Right renal cortex interstitium (tissue), 3 donors: ENCODE measurements at places on chromosomes 16 and 17. TPM values are rescaled to one million over a fixed set of nuclear protein-coding genes. Genes with fewer than 3 reads are reported as not detected.

DNA sequence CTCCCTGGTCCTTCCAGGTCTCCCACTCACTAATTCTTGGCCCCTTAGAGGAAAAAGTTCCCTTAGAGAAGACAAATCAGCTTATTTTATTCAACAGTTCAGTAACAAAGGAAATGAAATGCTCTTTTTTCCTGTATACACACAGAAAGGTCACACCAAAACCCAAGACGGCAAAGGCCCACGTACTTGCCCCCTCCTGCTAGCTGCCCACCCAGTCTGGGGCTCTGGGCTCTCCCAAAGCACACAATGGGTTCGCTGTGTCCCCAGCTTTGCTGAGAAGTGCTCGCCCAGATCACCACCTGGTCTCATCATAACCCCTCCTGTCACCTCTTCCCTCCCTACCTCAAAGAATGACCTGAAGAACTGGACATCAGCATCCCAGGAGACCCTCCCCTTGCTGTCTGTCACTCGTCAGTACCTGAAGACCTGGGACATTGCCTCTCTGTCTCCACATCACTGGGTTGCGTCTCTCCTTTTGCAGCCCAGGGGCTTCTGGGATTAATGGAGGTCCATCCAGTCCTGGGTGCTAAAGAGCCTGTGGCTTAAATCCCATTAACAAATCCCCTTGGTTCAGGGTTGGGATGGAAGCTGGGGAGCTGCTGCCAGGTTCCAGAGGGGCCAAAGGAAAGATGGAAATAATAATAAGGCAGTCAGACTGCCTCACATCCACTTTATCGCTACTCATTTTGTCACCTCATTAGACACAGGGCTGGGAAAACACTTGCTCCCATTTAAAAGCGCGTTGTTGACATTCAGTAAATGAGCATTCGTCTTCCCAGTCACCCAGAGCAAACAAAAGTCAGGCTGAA lies 3.3 kb downstream of the SLC6A4 start:
- no peak for DNase-seq

- no peak for DNase-seq
Measured at GRCh38 chr17:77618173-77618572, 340.3 kb upstream of the TNRC6C start.

DNA sequence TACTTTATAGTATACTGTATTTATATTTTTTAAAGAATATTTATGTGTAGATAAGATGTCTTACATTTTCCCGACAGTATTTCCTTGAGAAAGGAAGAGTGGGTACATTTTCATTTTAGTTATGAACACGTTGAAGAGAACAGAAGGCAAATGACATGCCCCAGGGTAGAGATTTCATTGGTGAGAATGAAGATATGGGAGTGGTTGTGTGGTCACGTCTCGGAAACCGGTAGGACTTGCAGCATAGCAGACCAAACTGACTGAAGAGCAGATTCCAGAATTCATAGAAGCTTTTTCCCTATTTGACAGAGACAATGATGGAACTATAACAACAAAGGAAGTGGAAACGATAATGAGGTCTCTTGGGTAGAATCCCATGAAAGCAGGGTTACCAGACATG lies 71.7 kb downstream of the KCNJ2 start:
- no peak for DNase-seq

DNA sequence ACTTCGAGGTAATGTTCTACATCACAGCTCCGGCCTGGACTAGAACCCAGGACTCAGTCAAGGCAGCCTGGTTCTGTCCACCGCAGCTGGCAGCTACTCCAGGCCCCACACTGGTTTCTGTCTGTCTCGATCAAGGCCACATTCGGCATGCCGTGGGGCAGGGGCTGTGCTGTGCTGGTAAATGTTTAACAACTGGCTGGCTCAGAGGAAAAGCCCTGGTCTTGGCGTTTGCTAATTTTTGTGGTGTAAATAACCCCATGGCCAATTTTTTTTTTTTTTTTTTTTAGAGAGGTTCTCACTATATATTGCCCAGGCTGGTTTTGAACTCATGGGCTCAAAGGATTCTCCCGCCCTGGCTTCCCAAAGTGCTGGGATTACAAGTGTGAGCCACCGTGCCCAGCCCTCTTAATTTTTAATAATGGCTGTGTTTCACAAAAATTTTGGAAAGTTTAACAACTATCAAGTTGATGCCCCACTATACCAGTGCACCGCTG lies 328 bp upstream of the DRC7 start:
- DNase-seq, result no peak

DNA sequence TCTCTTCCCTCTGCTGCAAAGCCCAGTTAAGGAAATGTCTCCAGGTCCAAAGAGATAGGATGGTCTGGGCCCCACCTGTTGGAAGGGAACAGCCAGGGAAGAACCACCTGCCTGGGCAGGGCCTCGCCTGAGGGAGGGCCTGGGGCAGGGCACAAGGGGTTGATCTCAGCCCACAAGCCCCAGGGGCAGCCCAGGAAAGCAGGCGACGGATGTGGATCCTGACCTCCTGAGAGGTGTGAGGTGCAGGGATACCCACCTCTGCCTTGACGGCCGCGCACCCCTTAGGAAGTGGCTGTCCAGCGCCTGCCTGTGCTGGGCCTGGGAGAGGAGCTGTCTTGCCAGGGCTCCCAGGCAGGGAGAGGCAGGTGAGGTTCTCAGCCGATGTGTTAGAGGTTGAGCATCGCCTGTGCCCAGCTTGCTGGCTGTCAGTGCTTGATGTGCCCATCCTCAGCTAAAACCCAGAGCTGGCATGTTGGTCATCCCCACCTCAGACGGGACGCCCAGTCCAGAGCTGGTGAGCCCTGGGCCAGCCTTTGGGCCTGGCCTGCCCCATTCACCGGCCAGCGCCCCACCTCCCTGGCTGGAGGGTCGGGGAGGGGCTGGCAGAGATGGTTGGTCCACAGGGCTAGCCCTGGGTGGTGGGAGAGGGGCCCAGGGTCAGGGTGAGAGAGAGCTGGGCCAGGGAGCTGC lies 434 bp downstream of the CEMP1 start:
- DNase-seq, result no peak

- DNase-seq, result no peak
Measured at GRCh38 chr16:3804426-3805016, 76.0 kb downstream of the CREBBP start.

- no peak for DNase-seq
Measured at GRCh38 chr17:32863559-32863958, 13.4 kb downstream of the MYO1D start.

DNA sequence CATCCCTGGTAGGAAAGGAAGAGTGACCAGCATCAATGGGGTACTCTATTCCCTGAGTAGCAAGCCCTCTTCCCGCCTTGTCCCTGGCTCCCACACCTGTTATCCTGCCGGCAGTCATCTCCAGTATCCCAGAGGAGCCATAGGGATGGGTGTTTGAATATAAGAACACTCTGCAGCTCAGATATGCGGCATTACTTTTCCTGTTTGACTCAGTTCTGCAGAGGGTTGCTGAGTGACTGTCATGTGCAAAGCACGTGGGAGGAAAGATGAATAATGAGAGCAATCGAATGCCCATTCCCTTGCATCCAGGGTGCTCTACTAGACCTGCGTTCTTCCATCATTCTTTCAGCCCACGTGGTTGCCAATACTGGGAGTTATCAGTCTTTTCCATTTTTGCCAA lies 115.1 kb downstream of the PRKCB start:
- DNase-seq, result no peak

GRCh38 chr17:34703533-34703932 lies 124.2 kb downstream of the TMEM132E start:
- DNase-seq, result no peak

DNA sequence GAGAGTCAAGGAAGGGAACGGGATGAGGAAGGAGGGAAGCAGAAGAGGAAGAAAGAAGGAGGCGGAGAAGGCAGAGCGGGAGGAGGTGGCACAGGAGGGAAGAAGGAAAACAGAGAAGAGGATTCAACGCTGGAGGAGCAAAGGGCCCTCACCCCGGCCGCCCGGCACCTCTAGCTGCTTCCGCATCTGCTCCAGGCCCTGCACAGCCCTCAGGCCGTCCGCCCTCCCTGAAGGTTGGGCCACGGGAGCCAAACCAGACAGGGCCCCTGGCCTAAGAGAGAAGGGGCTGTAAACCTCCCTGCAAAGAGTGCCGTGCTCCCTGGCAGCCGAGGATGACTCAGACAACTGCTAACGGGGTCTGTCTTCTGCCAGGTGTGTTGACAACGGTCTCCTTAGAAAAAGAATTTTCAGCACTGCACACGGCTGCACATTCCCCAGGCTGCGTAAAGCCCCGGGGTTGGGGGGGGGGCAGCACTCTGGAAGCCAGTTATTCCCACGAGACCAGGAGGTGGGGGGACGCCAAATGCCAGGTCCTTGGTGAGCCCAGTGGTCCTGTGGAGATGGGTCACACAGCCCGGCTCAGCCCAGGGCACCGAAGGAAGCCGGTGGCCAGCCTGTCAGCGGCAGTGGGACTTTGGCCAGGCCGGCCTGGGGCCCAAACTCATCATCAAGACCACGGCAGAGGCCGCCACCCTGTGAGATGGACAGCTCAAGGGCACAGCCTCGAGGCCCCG lies 29.1 kb downstream of the MRM3 start:
- no peak for DNase-seq

DNA sequence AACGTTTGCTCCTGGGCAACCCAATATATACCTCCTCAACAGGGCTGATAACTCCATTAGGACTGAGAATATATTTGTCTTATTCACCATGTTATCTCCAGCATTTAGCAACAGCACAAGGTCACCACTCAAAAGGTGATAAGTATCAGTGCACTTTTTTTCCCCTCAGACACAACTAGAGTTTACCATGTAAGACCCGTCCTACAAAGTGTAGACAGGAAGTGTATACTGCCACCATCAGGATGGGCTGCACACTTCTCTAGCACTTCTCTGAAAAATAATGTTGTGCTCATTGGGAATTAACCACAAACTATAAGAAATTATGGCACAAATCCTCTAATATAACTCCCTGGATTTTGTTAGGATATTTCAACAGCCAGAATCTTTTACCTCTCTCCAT lies 5.7 kb upstream of the VAT1L start:
- DNase-seq, result no peak

GRCh38 chr16:11632455-11632939 lies 35.8 kb upstream of the SNN start:
- DNase-seq, result no peak

DNA sequence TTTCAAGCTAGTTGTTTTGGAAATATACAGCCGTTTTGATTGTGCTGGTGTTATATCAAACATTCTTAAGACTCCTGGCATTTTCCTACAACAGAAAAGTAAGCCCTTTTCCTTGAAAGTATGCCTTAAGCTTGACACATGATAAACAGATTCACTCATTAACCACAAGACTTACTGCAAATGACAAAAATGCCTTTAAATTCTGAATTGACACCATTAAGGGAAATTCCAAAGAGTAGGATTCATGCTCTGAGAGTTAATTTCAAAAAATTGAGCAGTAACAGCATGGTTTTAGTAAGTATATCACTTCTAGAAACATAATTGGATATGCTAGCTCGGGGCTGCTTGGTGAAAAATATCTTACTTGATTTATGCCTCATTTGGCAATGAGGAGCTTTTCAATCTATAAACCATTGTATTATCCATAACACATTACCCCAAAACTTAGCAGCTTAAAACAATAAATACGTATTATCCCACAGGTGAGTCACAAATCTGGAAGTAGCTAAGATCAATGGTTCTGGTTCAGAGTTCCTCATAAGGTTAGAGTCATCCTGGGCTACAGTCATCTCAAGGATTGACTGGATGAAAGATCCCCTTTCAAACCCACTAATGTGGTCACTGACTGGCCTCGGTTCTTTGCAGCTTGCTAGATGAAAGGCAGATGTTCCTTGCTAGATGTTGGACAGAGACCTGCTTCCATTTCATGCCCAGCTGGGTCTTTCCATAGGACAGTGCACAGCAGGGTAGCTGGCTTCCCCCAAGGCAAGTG lies 8.2 kb upstream of the PHAF1 start:
- no peak for DNase-seq

DNA sequence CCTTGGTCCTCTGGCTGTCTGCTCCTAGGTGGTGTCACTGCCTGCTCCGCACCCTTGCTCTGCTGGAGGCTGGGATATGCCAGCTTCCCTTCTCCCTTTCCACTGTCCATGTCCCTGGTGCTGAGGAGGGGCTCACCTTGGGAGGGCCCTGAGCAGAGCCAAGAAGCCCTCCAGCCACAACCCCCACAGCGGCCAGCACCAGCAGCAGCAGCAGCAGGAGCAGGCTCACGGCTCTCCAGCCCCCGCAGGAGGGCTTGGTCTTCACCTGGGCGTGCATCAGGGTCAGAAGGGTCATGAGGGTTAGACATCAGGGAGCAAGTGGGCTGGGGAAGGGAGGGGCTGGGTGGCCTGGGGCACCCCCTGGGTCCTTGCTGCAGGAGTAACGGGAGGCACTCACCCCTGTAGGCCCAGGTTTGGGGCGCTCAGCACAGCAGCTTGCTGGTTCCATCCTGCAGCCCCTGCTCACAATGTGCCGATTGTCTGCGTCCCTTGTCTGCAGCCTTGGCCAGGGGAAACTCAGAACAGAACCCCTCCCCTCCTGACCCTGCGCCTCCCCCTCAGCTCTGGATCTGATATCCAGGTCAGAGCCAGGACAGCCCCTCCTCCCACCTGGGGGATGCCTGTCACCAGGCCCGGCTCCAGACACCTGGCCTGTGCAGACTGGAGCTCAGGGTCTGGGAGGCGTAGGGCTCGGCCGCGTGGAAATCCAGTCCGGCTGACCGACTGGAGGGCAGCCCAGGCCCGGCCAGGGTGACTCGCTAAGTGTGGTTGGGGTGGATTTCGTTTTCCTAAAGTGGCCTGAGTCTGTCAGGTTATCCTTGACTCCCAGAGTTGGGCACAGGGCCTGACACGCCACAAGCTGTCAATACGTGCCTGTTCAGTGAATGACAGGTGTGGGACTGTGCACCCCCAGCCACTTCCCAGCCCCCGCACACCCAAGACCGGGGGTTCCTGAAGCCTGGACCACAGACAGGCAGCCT lies at the start of gene BRICD5:
TSS of gene BRICD5 (minus strand) at position 478 of the 980 bp plus-strand sequence. CDS start at position 448, 30 bp downstream.
- no peak for DNase-seq

DNA sequence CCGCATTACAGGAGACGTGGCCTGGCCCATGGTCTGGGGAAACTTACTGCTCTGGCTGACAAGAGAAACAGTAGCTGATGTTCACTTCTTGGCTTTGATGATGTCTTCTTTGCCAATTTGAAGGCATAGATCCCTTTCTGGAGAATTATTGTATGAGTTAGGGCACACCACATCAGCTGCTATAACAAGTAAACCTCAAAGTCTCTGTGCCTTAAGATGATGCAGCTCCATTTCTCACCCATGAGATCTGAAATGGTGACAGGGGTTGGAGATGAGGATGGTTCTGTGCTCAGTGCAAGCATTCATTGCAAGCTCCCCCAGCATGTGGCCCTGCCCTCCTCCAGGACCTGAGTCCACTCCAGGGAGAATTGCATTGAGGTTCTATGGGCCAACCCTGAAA lies 157.4 kb downstream of the IRX5 start:
- DNase-seq, result no peak

GRCh38 chr16:23561586-23561985 lies 4.1 kb downstream of the UBFD1 start:
- no peak for DNase-seq

Gene MYH1
- polyA plus RNA-seq, result not detected

Gene RGS9
- 14.0 TPM for polyA plus RNA-seq

Gene PRR35
- 7.5 TPM for polyA plus RNA-seq

Gene XYLT1
- polyA plus RNA-seq, result 7.4 TPM

Gene SLFN12L
- polyA plus RNA-seq, result not detected

Gene ABI3
- polyA plus RNA-seq, result 5.8 TPM

Gene KRTAP2-3
- polyA plus RNA-seq, result not detected

Gene TEX19
- polyA plus RNA-seq, result not detected

Gene ABCA8
- 0.72 TPM for polyA plus RNA-seq

Gene GRIN2A
- 5.1 TPM for polyA plus RNA-seq

Gene POLR2A
- polyA plus RNA-seq, result 108 TPM

Gene HOXB4
- 9.6 TPM for polyA plus RNA-seq
